Psoas muscle (tissue), 8 donors: ENCODE measurements at places on chromosomes 11 and 22. TPM values are rescaled to one million over a fixed set of nuclear protein-coding genes. Genes with fewer than 3 reads are reported as not detected.

Gene PGA3
- polyA plus RNA-seq: 0.29 TPM

Gene MPPED2
- 1.5 TPM for polyA plus RNA-seq

Gene ELMOD1
- polyA plus RNA-seq: 2.4 TPM

Gene DMC1
- polyA plus RNA-seq: 0.09 TPM

Gene CHRDL2
- 0.61 TPM for polyA plus RNA-seq

DNA sequence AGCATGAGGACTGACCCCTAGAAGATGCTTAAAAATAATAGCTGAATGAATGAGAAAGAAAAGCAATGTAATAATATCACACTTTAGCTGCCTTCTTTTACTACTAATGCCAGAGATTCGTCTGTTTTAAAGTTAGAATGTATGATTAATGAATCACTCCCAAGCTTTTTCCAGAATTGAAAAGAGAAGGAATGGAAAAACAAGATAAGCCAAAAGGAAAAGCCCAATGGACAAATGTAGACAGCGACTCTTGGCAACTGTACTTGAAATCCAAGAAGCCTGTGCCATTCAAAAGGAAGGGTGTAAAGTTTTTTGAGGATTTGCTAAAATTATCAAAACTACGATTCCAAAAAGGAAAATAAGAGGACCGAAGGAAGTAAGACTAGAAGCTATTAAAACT lies 40.8 kb upstream of the PAMR1 start:
- H3K4me3 ChIP-seq: no peak overlapping the region
- no peaks in the 10 kb centered on the region for H3K27me3 ChIP-seq
- H3K27ac ChIP-seq: no peak overlapping the region

DNA sequence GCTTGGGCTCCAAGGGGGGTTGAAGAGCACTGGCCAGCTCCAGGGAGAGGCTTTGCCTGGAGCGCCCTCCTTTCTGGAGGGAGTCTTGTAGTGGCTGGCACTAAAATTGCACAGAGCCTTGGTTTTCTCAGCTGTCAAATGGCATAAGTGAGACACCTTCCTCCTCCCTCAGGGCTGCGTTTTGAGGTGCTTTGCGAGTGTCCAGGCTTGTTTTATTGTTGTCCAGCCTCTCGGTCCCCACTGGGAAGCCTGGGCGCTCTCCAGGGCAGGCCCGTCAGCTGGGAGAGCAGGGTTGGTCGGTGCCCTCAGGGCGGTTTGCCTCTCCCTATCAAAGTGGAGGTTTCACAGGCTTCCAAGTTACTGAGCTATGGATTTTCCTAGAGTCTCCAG lies 149.3 kb upstream of the B3GAT1 start:
- H3K27ac ChIP-seq: no peak overlapping the region
- no peaks in the 10 kb centered on the region for H3K36me3 ChIP-seq
- H3K4me3 ChIP-seq: no peak overlapping the region
- no peak for DNase-seq
- H3K27me3 ChIP-seq: no peaks in the 10 kb centered on the region
- no peaks in the 10 kb centered on the region for H3K4me1 ChIP-seq

- H3K4me1 ChIP-seq: peaks cover 10% of the 10 kb centered on the region
- DNase-seq: peak; percentile 86
- H3K27ac ChIP-seq: peak overlapping the region; percentile 53
- peaks cover 42% of the 10 kb centered on the region for H3K36me3 ChIP-seq
Measured at GRCh38 chr11:72239313-72239848, 4.6 kb downstream of the PHOX2A start.

GRCh38 chr11:100730266-100730665 lies 43.2 kb downstream of the ARHGAP42 start:
- H3K4me1 ChIP-seq: peaks cover 14% of the 10 kb centered on the region
- no peak for DNase-seq
- H3K36me3 ChIP-seq: no peaks in the 10 kb centered on the region

GRCh38 chr11:62839050-62839945 lies at the start of gene WDR74:
Gene WDR74, minus strand, starts transcription at chr11:62839590. Its CDS starts 20 bp downstream, at chr11:62839570.
- H3K4me3 ChIP-seq: peak within 1 kb of the TSS; percentile 84
- H3K27me3 ChIP-seq: no peaks in the 10 kb centered on the region
- peaks cover 6% of the 10 kb centered on the region for H3K36me3 ChIP-seq
- peak; percentile 93 for DNase-seq
- H3K27ac ChIP-seq: peak within 1 kb of the TSS; percentile 100

GRCh38 chr11:71364176-71364671 lies 84.0 kb downstream of the DHCR7 start:
- no peaks in the 10 kb centered on the region for H3K36me3 ChIP-seq
- peaks cover 2% of the 10 kb centered on the region for H3K27me3 ChIP-seq
- H3K4me3 ChIP-seq: no peak overlapping the region
- DNase-seq: no peak
- H3K4me1 ChIP-seq: no peaks in the 10 kb centered on the region

- no peak overlapping the region for H3K4me3 ChIP-seq
- no peak for DNase-seq
- no peak overlapping the region for H3K27ac ChIP-seq
- peaks cover 5% of the 10 kb centered on the region for H3K36me3 ChIP-seq
- no peaks in the 10 kb centered on the region for H3K4me1 ChIP-seq
Measured at GRCh38 chr11:74895340-74896116, 53.4 kb downstream of the XRRA1 start.

GRCh38 chr11:14065141-14065540 lies 102.6 kb downstream of the SPON1 start:
- H3K36me3 ChIP-seq: no peaks in the 10 kb centered on the region
- no peaks in the 10 kb centered on the region for H3K27me3 ChIP-seq
- H3K4me3 ChIP-seq: no peak overlapping the region
- H3K27ac ChIP-seq: no peak overlapping the region
- no peaks in the 10 kb centered on the region for H3K4me1 ChIP-seq
